RPMI7951 (cell line): ENCODE measurements at places on chromosomes 5 and 9.

DNA sequence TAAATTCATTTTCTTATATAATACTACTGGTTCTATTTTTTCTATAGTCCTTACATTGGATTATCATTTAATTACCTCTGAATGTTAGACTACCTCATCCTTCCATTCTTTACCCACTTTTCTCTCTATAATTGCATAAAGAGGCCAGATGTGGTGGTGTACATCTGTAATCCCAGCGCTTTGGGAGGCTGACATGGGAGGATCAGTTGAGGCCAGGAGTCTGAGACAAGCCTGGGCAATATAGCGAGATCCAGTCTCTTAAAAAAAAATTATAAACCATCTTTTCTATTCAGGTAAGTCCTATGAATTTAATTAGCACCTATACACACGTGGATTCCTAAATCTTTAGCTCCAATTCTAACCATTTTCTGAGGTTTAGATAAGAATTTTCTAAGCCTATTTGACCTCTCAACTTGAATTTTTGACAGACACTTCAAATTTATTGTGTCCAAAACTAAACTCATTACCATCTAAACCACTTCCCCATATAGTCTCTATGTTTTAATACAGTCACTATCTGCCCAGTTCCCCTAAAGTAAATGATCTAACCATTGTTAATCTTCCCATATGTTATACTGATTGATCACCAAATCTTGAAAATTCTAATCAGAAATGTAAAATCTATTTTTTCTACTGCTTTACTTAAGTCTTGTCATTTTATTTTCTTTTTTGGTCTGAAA lies 33.0 kb upstream of the CHD1 start:
- DNase-seq: no peak

DNA sequence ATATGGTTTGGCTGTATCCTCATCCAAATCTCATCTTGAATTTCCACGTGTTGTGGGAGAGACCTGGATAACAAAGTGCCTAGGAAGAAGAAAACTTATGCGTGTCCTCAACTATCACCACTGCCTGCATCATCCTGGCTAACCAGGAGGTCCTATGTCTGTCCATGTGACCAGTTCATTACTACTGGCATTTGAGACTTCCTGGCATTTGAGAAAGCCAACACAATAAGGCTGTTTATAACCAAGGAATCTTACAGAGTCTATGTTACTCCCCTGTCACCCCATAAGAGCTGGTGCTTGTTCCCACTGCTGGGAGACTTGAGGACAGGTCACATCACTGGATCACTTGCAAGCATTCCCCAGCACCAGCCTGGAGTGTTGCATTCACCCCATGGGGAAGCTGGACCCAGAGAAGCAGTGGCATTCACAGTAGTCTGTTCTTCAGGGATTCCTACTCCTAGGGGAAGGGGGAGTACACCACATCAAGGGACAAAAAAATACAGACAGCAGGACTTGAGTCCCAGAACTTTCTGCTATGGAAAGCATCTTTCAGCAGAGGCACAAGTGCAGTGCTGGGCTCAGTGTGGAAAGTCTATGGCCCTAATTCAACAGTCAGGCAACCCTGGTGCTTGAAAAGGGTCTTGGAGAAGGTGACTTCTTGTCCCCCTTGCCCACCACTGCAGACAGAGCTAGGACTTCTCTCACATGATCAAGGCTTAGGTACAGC lies 717.1 kb downstream of the SEMA5A start:
- DNase-seq: peak; percentile 26

GRCh38 chr5:76493190-76493837 lies 90.2 kb downstream of the IQGAP2 start:
- no peak for DNase-seq

GRCh38 chr9:116243708-116244107 lies 90.1 kb downstream of the PAPPA start:
- DNase-seq: no peak

DNA sequence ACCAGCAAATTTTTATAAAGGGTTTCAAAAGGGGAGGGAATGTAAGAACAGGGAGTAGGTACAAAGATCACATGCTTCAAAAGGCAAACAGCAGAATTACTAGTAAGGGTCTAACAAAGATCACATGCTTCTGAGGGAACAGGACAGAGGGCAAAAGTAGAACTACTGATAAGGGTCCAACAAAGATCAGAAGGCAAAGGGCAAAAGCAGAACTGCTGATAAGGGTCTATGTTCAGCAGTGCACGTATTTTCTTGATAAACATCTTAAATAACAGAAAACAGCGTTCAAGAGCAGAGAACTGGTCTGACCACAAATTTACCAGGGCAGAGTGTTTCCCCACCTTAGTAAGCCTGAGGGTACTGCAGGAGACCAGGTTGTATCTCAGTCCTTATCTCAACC lies 469.5 kb upstream of the PIK3R1 start:
- no peak for DNase-seq

DNA sequence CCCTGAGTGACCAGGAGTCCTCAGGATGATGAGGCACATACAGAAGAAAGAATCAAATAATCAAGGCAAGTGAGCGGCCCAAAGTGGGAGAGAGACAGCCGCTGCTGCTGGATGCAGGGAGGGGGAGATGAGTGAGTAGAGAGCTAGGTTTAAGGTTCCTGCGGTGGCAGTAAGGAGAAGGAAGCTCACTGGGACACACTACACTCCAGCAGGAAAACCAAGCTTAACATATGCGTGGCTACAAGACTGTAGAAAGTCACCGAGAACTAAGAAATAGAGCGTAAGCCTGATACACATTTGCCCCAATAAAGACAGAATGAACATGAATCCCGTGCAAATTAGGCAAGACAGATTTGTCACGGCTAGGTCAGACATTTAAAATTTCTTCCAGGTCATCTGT lies 470.2 kb downstream of the KDM4C start:
- no peak for DNase-seq

DNA sequence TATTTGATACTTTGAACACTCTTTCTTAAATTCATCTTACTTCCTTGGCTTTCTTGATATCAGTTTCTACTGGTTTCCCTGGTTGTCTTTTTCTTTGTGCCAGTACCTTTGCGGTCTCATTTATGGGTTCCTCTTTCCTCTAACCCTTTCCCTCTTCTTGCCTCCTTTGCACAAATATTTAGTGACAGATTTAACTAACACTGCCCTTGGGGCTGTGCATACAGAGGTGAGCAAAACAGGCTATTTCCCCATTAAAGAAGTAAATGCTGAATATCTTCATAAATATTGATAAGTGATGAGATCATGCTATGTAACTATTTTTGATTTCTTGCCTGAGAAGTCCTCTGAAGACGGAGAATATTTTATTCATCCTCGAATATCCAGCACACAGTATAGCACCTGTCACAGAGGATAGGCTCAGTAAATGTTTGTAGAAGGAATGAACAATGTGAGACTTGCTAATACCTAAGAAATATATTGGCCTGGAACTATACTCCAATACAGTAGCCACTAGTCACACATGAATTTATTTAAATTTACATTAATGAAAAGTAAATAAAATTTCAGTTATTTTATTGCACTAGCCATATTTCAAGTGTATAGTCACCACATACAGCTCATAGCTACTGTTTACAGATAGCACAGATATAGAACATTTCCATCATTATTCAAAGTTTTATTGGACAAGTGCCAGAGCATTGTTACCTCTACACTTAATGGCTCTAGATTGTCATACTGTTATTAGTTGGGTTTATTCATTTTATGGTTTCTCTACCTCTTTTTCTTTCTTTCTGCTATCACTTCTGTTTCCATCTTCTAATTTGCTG lies 90.4 kb downstream of the RIC1 start:
- no peak for DNase-seq

- DNase-seq: no peak
These were observed 201.4 kb downstream of the ADAMTSL1 start for GRCh38 chr9:18675332-18675731.

DNA sequence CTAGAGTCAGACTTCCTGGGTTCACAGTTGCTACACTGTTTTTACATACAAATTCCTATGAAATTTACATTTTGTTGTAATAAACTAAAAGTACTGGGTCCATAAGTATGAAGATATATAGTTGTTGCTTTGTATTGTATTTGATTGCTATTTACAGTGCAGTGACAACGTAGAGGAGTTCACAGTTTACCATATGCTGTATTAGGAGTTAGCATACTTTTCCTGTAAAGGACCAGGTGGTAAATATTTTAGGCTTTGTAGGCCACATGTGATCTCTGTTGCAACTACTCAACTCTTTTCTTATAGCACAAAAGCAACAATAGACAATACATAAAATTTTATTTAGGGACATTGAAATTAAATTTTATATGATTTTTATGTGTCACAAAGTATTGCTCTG lies 18.0 kb downstream of the PAM start:
- DNase-seq: no peak

DNA sequence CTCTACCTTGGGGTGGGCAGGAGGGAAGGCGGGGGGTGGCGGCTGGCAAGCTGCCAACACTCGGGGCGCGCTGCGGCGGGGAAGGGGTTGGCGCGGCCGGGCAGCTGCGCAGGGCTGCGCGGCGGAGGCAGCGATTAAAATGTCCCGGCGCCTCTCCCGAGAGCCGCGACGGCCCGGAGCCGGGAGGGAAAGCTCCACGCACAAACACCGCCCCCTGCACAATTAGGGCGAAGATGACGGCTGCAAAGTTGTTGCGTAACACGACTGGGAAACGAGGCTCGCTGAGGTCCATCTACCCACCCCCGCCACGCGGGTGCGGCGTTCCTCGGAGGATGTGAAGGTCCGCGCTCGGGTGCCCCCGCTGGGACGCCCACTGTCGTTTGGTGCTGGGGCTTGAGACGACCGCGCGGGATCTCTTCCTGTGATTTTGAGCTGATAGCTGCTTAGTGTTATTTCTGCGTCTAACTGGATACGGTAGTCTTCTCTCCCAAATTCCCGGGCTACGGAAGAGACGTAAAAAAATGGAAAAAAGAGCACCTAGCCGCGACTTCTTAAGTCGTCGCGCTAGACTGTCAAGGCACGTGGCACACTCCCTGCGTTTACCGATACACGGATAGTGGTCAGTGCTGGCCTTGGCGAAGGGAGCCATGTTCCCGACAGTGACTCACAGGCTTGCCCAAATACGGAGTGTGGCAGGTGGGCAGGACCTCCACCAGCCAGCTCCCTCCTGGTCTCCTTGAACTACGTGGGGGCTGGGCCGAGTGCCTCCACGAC lies 958 bp upstream of the NFIL3 start:
- peak; percentile 74 for DNase-seq

DNA sequence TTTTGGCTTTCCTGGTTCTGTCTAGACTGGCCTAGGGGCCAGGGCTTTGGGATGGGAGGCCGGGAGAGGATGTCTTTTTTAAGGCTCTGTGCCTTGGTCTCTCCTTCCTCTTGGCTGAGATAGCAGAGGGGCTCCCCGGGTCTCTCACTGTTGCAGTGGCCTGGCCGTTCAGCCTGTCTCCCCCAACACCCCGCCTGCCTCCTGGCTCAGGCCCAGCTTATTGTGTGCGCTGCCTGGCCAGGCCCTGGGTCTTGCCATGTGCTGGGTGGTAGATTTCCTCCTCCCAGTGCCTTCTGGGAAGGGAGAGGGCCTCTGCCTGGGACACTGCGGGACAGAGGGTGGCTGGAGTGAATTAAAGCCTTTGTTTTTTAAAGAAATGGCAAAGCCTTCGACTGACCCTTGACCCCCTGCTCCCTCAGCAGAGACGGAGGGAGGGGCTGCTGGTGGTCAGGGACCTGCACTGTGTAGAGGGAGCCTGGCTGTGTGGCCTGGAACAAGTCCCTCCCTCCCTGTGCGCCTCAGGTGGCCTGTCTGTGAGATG lies 11.1 kb downstream of the FPGS start:
- DNase-seq: no peak

- DNase-seq: peak; percentile 10
These were observed 104.5 kb upstream of the CHD1 start for GRCh38 chr5:99033014-99033900.

DNA sequence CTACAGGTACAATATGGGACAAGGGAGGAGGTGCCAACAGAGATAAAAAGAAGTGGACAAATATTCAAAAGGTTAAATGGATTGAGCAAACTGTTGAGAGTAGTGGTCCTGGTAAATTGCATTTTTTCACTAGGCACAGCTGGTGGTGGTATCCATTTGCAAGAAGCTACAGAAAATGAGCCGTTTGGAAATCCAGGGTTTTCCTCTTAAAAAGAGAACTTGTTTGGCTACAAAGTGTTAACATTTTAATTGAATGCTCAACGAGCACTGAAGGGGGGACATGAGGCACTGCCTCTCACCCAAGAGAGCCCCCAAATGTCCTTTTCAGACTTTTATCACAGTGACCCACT lies 491 bp upstream of the ZCCHC9 start:
- DNase-seq: no peak

GRCh38 chr5:168612996-168613395 lies 33.8 kb upstream of the PANK3 start:
- DNase-seq: no peak

DNA sequence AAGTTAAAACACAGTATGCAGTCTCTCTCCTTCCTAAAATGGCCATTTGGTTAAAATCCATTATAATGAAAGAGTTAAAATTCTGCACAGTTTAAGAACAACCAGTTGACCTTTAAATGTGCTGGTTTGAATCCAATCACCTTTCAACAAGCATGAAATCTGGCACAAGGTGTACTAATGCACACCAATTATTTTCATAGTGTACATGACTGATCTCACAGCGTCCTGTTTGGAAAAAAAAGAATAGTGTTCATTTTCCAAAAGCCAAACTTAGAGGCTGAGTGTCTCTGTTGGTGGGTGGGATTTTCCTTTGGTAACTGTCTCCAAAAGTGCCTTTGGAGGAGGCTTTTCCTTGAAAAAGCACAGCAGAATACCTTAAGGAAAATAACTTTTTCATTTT lies 180.6 kb downstream of the DEPDC1B start:
- no peak for DNase-seq

GRCh38 chr9:89139455-89139854 lies 39.2 kb downstream of the SHC3 start:
- no peak for DNase-seq

DNA sequence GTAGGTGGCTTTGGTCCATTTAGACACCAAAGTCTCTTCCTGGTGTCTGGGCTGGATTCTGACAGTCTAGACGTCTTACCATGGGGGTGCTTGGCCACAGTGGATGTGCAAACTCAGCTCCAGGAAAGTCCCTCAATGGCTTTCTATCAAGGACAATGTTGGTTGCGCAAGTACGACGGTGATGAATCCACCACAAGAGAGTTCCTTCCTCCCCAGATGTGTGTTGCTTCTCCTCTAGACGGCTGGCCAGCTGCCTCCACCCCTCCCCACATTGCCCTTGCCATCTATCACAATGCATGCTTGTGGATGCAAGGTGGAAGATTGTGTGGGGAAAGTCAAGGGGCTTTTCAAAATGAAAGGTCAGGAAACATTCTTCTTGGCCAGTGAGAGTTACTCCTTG lies 89.7 kb upstream of the IRX2 start:
- no peak for DNase-seq
